CD8-positive, alpha-beta memory T cell (primary cell): ENCODE measurements at places on chromosomes 13 and 19.

GRCh38 chr19:17234911-17235299, 8.9 kb downstream of the OCEL1 start:
- DNase-seq = peak; percentile 55

DNA sequence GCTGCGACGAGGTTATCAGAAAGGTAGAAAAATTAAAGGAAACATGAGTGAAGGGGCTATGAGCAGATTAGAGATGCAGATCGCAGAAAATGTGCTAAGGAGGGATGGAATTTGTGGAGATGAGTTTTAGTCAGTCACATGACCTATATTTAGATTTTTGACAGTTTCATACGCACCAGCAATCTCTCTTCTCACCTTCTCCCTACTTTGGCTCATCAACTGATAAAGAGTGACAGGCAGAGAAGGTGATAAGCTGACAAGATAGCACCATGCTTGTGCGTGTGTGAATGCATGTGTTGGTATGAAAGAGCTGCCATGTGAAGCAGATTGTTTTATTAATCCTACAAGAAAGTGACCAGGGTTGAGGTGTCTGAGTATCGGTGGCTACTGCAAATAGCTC, 252.6 kb downstream of the RAP2A start:
- no peak for DNase-seq

GRCh38 chr13:78305171-78305570, 298.2 kb downstream of the POU4F1 start:
- no peak for DNase-seq

GRCh38 chr19:27955485-27956480, 1257.2 kb downstream of the UQCRFS1 start:
- no peak for DNase-seq

DNA sequence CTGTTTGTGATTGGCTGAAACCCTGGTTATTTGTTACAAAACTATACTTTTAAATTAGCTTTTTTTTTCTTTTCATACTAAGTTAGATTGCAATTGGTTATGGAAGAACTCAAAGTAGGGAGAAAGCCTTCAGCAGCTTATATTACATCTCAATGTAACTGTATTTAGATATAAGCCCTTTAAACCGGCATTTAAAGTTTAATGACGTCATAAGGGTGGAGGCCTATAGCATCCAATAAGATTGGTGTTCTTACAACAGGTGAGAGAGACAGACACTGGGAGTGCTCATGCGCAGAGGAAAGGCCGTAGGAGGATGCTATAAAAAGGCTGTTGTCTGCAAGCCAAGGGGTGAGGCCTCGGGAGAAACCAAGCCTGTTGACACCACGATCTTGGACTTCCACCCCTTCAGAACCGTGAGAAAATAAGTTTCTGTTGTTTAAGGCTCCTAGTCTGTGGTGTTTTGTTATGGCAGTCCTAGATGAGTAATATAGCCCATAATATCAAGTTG, 1198.8 kb upstream of the SPRY2 start:
- DNase-seq = no peak

DNA sequence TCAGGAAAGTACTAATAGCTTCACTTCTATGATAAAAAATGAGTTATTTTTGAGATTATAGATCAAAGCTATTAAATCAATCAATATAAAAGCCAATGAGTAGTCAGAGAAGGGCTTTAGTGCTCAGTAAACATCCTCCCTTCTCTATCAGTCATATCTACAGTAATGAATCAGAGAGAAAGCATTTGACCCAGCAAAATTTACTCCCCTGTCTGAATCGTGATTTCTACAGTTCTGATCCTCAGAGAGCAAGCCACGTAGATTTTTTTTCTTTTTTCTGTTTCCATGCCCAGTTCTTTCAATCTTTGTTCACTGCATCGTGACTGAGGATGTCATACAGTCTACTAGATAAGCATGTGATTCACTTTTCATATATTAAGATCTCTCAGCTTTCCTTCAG, 16.2 kb upstream of the MBNL2 start:
- no peak for DNase-seq

DNA sequence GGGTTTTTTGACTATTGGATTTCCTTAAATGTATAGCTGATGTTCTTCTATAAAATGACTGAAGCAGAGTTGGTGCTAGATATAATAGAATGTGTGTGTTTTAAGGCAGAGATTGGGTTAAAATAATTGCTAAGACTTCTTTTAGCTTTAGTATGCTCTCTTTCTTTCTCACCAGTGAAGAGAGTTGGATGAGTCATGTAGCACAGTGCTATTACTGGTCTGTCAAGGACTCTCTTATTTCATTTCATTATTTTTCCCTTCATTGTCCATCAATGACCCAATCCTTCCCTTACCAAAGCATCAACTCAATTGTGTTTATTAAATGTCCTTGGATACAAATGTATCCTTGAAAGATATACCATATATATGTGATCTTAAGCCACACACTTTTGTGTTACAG, 268.9 kb downstream of the IRS2 start:
- DNase-seq = no peak

GRCh38 chr13:106449096-106449495, 86.4 kb downstream of the EFNB2 start:
- DNase-seq = no peak

DNA sequence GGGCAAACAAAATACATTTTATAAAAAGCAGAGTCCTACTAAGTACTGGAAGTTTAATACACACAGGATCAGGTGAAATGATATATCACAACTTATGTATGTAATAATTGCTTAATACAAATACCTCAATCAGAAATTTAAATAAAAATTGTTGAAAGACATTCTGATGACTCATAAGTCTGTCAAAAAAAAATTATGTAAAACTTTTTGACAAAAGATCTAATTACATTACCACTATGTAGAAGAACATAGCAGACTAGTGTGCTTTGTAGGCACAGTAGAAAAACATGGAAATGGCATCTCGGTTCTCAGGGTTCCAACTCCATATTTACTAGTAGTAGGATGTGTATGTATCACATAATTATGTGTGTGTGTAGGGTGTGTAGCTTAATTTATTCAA, 156.2 kb downstream of the DNAJC3 start:
- DNase-seq = no peak

- DNase-seq = no peak
These were observed 87.2 kb upstream of the C1QTNF9B start for GRCh38 chr13:23984546-23984945.

DNA sequence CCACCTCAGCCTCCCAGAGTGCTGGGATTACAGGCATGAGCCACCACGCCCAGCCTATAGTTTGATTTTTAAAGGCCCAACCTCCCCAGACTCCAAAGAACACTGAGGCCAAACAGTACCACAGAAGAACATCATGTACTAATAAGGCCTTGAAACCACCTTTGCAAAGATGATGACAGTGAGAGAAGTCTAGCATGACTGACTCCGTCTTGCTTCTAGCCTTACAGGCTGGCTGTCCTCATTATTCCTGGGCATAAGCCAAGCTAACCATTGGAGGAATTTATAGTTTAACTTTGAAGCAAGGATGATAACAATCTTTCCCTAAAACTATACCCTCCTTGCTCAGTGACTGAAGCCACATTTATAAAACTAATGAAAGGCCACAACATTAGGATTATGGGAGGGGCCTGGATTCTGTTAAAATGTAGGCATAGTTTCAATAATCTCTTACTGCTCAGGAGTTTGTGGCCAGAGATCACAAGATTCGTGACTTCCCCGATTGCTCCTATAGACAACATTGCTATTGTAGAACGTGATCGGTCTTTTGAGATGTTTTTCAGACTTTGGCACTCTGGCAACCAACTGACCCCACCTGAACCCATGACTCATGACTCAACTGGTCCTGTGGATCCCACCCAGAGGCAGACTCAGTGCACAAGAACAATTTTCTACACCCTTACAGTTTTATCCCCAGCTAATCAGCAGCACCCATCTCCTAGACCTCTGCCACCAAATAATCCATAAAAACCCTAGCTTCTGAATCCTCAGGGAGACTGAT, 17.6 kb downstream of the GPR42 start:
- no peak for DNase-seq

- DNase-seq = no peak
These were observed 149.9 kb upstream of the HTR2A start for GRCh38 chr13:47046706-47047105.

- DNase-seq = no peak
These were observed 987.0 kb downstream of the DIAPH3 start for GRCh38 chr13:59176775-59177174.

DNA sequence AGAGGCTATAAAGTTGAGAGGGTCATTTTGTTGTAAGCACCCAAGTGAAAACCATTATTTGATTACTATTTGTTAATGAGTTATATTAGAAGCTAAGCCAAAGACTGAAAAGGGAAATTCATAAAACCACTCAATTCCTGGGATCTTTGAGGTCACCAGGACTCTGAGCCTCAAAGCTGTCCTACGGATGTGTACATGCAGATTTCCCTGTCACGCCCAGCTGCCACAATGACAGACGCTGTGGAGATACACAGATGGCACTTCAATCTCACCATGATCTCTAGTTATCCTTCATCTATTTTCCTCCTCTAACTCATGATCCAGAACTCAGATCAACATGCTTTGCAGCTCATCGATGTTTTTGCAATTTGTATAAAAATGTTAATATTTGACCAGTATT, 403.5 kb upstream of the MIR17HG start:
- DNase-seq = no peak

DNA sequence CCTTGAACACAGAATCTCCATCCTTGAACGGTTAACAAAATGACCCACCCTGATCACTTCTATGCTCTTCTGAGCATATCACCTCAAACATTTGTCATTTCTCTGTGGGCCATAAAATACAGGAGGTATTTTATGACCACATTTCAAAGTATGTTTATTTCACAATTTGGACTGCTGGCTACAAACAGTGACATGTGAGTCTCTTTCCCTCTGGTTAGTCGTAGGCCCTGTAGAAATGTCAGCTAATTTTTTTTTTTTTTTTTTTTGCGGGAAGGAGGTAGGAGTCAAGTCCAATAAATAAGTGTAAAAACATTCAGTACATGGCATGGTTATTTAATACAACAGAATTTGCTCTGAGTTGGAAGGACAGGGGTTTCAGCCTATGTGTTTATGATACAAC, 70.7 kb downstream of the FOXO1 start:
- no peak for DNase-seq

GRCh38 chr19:24048261-24048660, 38.7 kb upstream of the ZNF254 start:
- DNase-seq = no peak

DNA sequence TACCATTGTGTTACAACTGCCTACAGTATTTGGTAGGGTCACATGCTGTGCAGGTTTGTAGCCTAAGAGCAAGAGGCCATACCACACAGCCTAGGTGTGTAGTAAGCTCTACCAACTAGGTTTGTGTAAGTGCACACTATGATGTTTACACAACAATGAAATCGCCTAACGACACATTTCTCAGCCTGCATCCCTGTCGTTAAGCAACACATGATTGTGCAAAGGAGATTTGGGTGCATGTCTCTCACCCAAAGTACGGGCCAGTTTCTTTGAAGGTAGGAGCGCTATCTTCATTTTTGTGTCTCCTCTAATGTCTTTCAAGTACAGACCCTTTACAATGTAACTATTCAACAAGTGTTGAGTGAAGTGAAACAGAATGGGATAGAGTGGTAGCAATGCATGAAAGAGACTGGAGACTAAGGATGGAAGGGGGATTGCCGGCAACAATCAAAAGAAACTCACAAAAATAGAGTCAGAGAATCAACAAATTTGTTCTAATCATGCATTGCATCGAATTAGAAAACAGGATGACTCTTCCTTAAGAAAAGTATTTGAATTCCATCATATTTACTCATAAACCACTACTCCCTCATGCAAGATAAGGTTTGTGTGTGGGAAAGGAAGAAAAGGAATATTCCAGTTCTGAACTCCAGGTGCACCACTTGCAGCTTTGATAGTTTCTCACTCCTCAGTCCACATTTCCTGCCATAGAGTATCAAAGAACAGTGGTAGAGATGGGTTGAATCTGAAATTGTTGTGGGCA, 60.2 kb upstream of the TNFRSF19 start:
- no peak for DNase-seq

GRCh38 chr13:31786011-31786410, 46.7 kb downstream of the RXFP2 start:
- no peak for DNase-seq

DNA sequence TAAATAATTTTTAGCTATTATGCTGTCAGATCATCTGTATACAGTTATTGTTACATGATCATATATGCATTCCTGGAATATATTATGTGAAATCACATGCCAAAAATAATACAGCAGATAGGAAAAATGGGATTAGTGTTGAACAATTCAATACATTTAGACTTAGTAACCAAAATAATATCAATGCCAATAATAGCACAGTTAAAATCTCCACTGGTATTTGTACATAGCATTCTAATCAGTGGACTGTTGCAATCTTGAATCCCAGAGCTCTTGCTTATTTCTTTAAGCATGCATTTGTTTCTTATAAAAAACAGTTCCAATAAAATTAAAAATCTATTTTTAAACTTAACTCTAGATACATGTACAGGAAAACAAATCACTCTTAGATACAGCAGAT, 2772.2 kb downstream of the PCDH9 start:
- DNase-seq = no peak

DNA sequence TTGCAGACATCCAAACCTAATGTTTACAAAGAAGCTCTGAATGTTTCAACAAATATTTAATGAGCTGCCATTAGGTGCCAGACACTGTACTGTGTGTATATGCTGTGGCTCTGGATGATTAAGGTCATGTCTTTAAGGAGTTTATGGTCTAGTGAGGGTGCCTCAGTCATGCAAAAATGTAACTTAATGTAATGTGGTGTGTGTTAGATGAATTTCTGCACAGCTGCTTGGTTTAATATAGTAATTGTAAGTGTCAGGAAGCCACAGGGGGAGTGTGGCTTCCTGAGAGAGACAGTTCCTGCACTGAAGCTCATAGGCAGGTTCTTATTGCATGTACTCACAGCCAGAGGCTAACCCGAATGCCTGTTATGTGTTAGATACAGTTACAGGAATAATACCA, 43.3 kb downstream of the SPATA13 start:
- DNase-seq = no peak

DNA sequence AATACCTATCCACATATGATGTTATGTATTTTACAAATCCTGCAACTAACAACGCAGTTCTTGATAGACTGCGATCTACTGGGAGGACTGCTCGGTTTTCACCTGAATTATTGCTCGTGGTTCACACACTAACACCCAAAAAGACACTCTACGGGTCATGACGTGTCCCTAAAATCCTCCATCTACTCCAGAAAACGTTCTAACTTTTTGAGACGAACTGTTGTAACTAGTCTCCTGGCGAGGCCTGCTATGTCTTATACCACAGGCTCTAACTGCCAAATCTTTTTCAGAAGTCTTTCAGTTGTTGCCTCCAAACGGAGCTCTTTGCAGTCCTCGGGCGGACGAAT, 108.2 kb downstream of the KCNRG start:
- DNase-seq = no peak

DNA sequence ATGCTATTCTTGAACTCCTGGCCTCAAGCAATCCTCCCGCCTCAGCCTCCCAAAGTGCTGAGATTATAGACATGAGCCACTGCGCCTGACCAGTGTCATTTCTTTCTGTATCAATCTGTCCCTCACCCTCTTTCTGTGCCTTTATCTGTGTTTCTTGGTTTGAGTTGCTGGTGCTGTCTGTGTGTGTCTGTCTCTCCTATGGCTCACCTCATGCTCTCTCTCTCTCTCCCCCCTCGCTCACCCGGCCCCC, 9.9 kb downstream of the IRF2BP1 start:
- DNase-seq = no peak
